ENCODE measurements at places on chromosomes 12 and 14. TPM values are rescaled to one million over a fixed set of nuclear protein-coding genes. Genes with fewer than 3 reads are reported as not detected.

- no peak for DNase-seq
- no peak overlapping the region for H3K27ac ChIP-seq
- H3K4me3 ChIP-seq, result no peak overlapping the region
These were observed 36.6 kb downstream of the RCOR1 start for GRCh38 chr14:102629011-102629444.

- H3K4me1 ChIP-seq, result no peaks in the 10 kb centered on the region
- no peak for DNase-seq
- peaks cover 12% of the 10 kb centered on the region for H3K27me3 ChIP-seq
These were observed 194.7 kb upstream of the RTL1 start for GRCh38 chr14:101098177-101098576.

- no peaks in the 10 kb centered on the region for H3K36me3 ChIP-seq
- H3K27ac ChIP-seq, result no peak overlapping the region
- no peaks in the 10 kb centered on the region for H3K27me3 ChIP-seq
- no peaks in the 10 kb centered on the region for H3K4me1 ChIP-seq
- DNase-seq, result no peak
These were observed 65.9 kb downstream of the CMKLR1 start for GRCh38 chr12:108273217-108273616.

KSR2 gene
- total RNA-seq, result 0.02 TPM

FGF6 gene
- not detected for total RNA-seq
